ENCODE measurements at places on chromosomes 1 and 21. TPM values are rescaled to one million over a fixed set of nuclear protein-coding genes. Genes with fewer than 3 reads are reported as not detected.

MMEL1 gene
- polyA plus RNA-seq = 1.1 TPM

DNA sequence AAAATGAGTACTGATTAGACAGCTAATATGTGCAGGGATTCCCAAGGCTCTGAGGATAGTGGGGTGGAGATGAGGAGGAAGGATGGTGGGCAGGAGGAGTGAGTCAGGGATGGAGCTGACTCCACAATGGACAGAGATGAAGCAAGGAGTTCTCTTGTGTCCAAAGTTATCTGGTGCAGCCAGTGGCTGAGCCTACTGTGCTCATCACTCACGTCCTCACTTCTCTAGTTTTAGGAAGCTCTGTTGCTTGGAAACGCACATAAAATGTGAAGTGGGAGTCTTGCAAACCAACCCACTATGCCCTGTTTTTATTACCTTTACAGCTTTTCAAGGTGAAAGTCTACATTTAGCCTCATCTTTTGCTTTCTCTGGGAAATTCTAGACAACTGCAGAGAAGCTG is 36.5 kb upstream of the SAMD13 start:
- no peaks in the 10 kb centered on the region for H3K36me3 ChIP-seq
- no peaks in the 10 kb centered on the region for H3K4me1 ChIP-seq
- no peak for DNase-seq
- no peaks in the 10 kb centered on the region for H3K27me3 ChIP-seq

DNA sequence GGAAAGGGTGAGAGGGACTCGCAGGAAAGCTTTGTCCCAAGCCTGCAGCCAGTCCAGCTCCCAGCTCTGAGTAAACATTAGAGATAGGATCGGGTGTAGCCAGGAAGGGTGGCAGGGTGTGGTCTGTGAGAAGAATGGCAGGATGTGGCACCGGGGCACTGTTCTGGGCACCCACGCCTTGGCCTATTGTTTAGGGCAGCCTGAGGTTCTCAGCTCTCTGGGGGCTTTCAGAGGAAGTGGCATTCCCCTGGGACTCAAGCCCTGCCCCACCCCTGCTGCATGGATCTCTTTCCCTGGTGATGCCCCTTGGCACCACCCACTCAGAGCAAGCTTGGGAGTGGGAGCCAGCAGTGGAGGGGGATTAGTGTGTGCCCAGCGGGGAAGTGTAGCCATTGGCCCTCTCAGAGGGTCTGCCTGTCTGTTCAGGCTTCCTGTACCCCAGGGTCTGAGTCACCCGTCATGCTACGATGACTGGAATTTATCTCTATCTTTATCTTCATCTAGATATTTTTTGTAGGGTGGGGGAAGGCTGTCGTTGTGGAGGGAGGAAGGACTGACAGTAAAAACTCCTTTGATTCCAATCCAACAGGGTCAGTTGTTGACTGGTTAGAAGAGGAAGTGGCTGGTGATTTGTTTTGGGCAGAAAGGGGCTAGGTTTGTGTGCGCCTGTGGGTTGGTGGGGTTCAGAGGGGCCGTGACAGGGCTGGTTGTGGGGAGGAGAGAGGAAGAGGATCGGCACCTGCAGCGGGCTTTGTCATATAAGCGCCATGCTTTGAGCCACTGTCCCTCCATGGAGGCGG is 31.6 kb downstream of the SOX13 start:
- H3K4me1 ChIP-seq = peaks cover 48% of the 10 kb centered on the region
- H3K27ac ChIP-seq = peak overlapping the region; percentile 67
- peak; percentile 77 for DNase-seq
- no peaks in the 10 kb centered on the region for H3K36me3 ChIP-seq
- H3K4me3 ChIP-seq = no peak overlapping the region

- no peaks in the 10 kb centered on the region for H3K4me1 ChIP-seq
- DNase-seq = no peak
- no peak overlapping the region for H3K4me3 ChIP-seq
- no peak overlapping the region for H3K27ac ChIP-seq
- no peaks in the 10 kb centered on the region for H3K27me3 ChIP-seq
These were observed 63.2 kb downstream of the SRSF11 start for GRCh38 chr1:70284366-70284765.

- H3K27me3 ChIP-seq = peaks cover 4% of the 10 kb centered on the region
- no peak for DNase-seq
- no peak overlapping the region for H3K27ac ChIP-seq
- H3K36me3 ChIP-seq = no peaks in the 10 kb centered on the region
- H3K4me3 ChIP-seq = no peak overlapping the region
These were observed 10.7 kb downstream of the PTPRU start for GRCh38 chr1:29247044-29247443.

GRCh38 chr1:82483146-82483545 is 682.4 kb downstream of the ADGRL2 start:
- H3K27me3 ChIP-seq = no peaks in the 10 kb centered on the region
- no peak overlapping the region for H3K27ac ChIP-seq
- H3K36me3 ChIP-seq = no peaks in the 10 kb centered on the region
- no peak for DNase-seq

DNA sequence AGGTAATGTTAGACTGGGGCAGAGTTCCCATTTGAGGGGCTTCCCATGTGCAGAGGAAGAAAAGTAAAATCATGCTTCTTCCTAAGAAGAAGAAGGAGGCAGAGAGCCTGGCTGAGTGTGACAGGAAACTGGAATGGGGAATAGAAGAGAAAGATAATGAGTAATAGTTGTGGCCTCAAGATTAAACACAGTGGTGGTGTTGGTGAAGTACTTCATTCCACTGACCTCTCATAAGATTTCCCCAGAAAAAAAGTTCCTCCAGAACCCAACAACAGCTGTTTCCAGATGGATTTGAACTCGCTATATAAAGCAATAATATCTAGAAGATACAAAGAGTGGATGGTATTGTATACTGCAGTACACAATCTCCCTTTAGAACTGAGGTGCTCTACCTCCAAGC is 13.0 kb downstream of the RGS1 start:
- H3K4me3 ChIP-seq = no peak overlapping the region
- H3K36me3 ChIP-seq = no peaks in the 10 kb centered on the region
- H3K27ac ChIP-seq = no peak overlapping the region
